ENCODE measurements at places on chromosomes 1 and 21. TPM values are rescaled to one million over a fixed set of nuclear protein-coding genes. Genes with fewer than 3 reads are reported as not detected.

Gene MCOLN3
- not detected for total RNA-seq

Gene RIPPLY3
- 0.05 TPM for total RNA-seq

Gene TFF2
- total RNA-seq: not detected

Gene RGS4
- 92.6 TPM for total RNA-seq

Gene CLEC20A
- total RNA-seq: 0.15 TPM

Measured in mammary microvascular endothelial cell (primary cell).